Hypothalamus (tissue), 51 donors: ENCODE measurements at places on chromosomes 2 and 18.

- DNase-seq, result no peak
Observed at GRCh38 chr2:29373870-29374269, 258.7 kb downstream of the CLIP4 start.

- DNase-seq, result no peak
Observed at GRCh38 chr18:67302043-67302442, 214.5 kb downstream of the DSEL start.

DNA sequence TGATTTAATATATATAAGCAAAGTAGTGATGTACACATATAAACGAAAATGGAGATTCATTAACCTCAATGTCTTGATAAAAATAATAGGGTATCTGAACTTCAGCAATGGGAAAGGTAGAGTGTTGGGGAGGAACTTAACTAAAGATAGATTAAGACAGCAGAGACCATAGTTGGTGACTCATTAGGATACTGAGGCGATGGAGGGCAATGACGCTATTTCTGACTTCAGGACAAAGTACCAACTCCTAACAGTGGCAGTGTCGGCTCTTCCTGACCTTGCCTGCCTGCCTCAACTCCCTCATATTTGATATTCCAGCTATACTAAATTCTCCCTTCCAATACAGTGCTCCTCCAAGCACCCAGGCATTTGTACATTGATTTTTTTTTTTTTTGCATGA is 98.6 kb downstream of the CDH2 start:
- DNase-seq, result no peak

GRCh38 chr2:8662239-8662879 is 19.5 kb upstream of the ID2 start:
- DNase-seq, result no peak

- no peak for DNase-seq
Observed at GRCh38 chr2:189131991-189132390, 47.6 kb downstream of the COL5A2 start.

DNA sequence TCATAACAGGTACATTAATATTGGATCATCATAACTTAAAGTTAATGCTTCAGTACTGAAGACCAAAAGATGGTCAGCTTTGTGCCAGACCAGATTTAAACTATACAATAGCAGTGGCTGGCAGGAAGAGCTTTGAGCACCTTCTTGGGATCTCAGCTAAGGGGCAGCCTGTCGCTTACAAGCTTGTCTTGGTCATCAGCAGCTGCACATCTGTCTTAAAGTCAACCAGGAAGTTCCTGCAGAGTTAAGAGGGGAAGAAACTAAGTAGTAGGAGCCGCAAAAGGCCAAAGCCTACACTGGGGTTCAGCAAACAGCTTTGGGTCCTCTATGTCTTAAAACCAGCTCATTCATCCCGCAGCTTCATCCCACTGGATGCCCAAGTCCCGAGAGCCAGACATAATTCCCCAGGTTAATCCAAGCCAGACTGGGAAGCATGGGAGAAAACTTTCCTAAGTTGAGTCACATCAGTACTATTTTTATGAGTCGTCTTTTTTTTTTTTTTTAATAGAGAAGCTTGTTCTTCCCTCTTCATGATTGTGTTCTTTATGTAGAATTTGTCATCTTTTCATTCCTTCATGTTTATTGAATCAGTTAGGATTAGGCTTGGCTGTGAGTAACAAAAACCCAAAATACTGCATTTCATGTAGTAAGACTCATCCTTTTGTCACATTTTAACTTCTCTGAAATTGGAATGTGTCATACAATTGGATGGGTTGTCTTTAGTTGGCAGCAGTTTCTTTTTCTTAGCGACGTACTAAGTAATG is 59.3 kb downstream of the SERTAD2 start:
- DNase-seq, result no peak

GRCh38 chr2:133943108-133943507 is 310.8 kb upstream of the MGAT5 start:
- DNase-seq, result no peak

GRCh38 chr2:154804451-154804850 is 106.0 kb downstream of the KCNJ3 start:
- DNase-seq, result no peak
